Esophagus muscularis mucosa (tissue), 4 donors: ENCODE measurements at places on chromosomes 2 and 18. TPM values are rescaled to one million over a fixed set of nuclear protein-coding genes. Genes with fewer than 3 reads are reported as not detected.

DNA sequence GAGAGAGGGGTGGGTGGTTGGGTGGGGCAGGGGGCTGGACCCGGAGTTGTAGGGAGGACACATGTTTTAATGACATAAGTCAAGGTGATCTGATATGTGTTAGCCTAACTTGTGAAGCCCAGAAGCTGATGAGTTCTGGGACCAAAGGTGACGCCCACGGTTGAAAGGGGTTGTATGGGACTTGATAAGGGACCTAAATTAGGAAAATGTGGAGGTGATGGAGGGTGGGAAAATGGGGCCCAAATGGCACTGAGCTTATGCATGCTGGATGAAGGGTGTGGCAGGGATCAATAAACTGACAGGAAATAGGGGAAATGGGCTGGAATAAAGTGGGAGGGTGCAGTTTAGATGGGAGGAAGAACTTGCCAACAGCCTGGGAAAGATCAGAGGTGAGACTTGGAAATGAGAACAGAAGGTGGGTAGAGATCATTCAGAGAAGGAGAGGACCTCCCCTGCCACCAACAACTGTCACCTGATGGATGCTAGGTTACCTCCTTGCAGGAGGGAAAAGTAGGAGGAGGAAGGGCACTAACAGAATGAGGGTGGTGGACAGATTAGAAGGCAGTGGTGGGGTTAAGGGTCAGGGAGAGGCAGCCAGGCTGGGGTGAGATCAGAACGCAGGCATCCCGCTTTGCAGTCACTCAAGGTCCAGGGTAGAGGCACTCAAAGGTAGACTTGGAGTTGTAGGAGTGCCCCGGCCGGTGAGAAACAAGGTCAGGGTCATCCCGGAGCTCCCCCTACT lies 15.3 kb downstream of the WNT10A start:
- no peak for DNase-seq

GRCh38 chr2:202643012-202643858 lies 8.5 kb downstream of the FAM117B start:
- DNase-seq = no peak

Gene OTOS
- total RNA-seq = not detected

DNA sequence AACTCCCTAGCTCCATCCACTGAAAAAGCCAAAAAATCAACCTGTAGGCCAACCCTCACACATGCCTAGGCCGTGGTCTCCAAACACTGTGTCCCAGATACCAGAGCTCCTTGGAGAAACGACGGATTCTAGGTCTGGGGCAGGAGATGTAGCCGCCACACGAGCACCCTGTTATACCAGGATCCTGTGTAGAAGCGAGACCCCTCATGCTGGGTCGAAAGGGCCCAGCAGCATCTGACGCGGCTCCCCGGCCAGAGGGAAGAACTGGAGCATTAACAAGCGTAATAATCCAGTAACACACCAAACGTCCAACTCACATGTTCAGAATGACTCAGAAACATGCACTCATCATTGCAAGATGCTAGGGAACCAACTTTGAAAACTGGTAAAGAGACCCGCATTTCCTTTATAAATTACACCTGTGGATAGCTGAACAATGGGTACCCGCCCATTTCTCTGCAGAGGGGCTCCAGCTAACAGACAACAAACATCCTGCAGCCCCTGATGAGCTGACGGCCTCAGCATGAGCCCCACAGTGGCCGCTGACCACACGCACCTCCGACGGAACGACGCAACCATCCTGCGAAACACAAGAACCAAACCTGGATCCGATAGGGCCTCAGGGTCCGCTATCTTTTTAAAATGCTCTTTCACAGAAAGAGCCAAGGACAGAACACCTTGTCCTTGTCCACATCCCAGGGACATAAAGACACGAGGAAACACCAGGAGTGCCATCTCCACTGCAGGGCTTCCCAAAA lies 14.2 kb downstream of the SLC66A2 start:
- DNase-seq = no peak

- DNase-seq = no peak
These were observed 31.9 kb upstream of the BMPR2 start for GRCh38 chr2:202344178-202344577.

- no peak for DNase-seq
These were observed 301.2 kb downstream of the AGPS start for GRCh38 chr2:177693658-177694339.

GRCh38 chr2:237190966-237191713 lies 105.5 kb downstream of the COPS8 start:
- peak; percentile 92 for DNase-seq

DNA sequence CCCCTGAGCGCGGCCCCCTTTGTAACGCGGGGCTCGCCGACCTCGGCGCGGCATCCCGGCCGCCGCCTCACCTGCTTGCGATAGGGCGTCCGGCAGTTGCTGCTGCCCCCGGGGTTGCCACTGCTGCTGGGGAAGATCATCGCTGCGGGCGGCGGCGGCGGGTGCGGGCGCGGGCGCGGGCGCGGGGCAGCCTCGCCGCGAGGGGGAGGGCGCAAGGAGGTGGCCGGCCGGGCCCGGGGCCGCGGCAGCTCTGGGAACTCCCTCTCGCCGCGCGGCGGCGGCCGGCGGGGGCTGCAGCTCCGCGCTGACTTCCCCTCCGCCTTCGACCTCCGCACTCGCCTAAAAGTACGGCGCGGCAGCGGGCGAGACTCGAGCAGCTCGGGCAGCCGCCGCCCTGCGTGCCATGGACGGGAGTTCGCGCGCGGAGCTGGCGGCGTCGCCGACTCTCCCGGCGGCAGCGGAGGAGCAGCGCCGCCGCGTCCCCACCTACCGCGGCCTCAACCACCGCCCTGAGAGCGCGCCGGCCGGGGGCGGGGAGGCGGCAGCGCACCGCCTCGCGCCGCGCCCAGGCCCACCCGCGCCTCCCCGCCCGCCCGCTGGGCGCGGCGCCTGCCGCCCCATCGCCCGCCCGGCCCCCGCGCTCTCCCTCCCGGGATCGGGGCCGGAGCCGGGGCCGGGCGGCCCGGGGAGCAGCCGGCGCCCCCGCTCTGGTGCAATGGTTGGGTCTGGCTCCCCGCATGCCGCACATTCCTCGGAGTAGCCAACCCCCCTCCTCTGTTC lies 86.0 kb downstream of the RBMS1 start:
- no peak for DNase-seq

DNA sequence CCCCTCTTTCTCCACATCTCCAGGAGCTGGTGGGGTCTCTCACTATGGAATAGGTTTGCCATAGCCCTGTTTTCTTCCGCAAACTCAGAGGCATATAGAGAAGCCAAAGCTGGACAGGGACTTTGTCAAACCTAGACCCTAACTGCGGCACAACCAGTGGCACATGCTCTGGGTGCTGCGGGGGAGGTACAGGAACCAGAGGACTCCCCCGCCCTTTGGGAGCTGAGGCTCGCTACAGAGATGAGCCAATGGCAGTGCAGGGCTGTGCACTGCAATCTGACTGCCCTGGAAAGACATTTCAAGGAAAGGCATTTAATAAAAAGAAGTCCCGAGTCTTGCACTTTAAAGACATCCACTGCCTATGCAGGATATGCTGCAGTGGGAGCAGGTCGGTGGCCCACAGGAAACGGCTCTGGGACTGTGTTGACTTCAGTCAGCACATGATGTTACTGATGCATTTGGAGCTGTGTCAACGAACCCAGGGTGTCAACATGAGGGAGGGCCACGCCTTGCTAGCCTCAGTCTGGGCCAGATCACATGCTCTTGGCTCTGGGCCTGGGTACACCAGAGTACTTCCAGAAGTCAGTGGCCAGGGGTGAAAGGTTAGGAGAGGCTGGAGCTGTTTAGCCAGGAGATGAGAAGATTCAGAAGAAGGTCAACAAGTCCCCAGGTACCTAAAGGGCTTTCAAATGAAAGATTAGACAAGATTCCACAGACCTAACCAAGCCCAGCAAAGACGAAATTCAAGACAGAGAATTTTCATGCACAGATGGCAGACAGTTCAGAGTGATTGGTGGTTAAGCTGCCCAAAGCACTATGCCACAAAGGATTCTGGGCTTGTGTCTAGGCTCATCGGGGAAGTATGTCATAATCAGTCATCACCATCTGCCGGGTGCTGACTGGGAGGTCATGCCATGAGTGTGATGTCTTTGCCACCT lies 8.2 kb downstream of the SLC35F6 start:
- DNase-seq = peak; percentile 98

Gene MFSD6
- 162 TPM for total RNA-seq

GRCh38 chr18:74514860-74515495 lies 18.8 kb downstream of the CNDP2 start:
- DNase-seq = no peak

DNA sequence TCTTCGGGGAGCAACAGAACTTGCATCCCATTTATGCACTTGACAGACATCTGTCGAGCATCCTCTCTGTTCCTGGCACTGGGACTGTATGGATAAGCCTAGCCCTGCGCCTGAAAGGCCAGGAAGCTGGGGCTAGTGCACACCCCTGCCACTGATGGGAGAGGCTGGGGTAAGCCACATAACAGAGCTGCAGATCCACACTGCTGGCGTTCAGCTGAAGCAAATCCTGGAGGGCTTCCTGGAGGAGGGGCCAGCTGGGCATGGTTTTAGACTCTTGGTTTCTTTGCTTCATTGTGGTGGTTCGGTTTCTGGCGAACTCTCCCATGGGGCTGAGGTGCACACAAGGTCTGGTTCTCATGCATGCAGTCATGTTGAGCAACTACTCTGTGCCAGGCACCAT lies 45.5 kb upstream of the FOSL2 start:
- DNase-seq = no peak

Gene RALBP1
- total RNA-seq = 116 TPM

Gene C2orf49
- total RNA-seq = 18.2 TPM

DNA sequence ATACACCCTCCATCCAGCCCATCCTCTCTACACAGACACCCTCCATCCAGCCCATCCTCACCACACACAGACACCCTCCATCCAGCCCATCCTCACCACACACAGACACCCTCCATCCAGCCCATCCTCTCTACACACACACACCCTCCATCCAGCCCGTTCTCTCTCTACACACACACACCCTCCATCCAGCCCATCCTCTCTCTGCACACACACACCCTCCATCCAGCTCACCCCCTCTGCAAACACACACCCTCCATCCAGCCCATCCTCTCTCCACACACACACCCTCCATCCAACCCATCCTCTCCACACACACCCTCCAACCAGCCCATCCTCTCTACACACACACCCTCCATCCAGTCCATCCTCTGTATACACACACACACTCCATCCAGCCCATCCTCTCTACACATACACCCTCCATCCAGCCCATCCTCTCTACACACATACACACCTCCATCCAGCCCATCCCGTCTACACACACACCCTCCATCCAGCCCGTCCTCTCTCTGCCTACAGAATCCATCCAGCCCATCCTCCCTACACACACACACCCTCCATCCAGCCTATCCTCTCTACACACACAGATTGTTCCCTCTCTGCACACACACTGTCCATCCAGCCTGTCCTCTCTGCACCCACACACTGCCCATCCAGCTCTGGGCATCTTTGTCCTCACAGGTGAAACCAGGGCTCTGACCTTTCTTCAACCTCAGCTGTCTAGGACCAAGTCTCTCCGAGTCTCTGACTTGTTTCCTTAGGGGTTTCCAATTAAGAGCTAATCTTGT lies 81.2 kb downstream of the EIPR1 start:
- DNase-seq = no peak

- no peak for DNase-seq
These were observed 26.8 kb downstream of the STAMBP start for GRCh38 chr2:73855526-73855925.

GRCh38 chr18:24368749-24369148 lies 28.9 kb downstream of the OSBPL1A start:
- DNase-seq = no peak

- no peak for DNase-seq
These were observed 622 bp downstream of the LRP2 start for GRCh38 chr2:169361706-169362117.

- DNase-seq = no peak
These were observed 793 bp downstream of the NR4A2 start for GRCh38 chr2:156331572-156332283.
